ENCODE measurements at places on chromosomes 3 and 15. TPM values are rescaled to one million over a fixed set of nuclear protein-coding genes. Genes with fewer than 3 reads are reported as not detected.

GRCh38 chr3:177110895-177111294 is 86.4 kb downstream of the TBL1XR1 start:
- no peak for DNase-seq
- peaks cover 21% of the 10 kb centered on the region for H3K4me1 ChIP-seq
- no peaks in the 10 kb centered on the region for H3K27me3 ChIP-seq
- no peak overlapping the region for H3K4me3 ChIP-seq

- peaks cover 15% of the 10 kb centered on the region for H3K4me1 ChIP-seq
- H3K27me3 ChIP-seq: peaks cover 75% of the 10 kb centered on the region
- no peak overlapping the region for H3K4me3 ChIP-seq
- no peak for DNase-seq
Observed at GRCh38 chr15:89360294-89360971, 25.8 kb upstream of the POLG start.

GRCh38 chr3:113649174-113649845 is 47.1 kb downstream of the USF3 start:
- no peak overlapping the region for H3K27ac ChIP-seq
- no peaks in the 10 kb centered on the region for H3K36me3 ChIP-seq
- DNase-seq: no peak
- H3K4me3 ChIP-seq: no peak overlapping the region
- H3K27me3 ChIP-seq: no peaks in the 10 kb centered on the region

DNA sequence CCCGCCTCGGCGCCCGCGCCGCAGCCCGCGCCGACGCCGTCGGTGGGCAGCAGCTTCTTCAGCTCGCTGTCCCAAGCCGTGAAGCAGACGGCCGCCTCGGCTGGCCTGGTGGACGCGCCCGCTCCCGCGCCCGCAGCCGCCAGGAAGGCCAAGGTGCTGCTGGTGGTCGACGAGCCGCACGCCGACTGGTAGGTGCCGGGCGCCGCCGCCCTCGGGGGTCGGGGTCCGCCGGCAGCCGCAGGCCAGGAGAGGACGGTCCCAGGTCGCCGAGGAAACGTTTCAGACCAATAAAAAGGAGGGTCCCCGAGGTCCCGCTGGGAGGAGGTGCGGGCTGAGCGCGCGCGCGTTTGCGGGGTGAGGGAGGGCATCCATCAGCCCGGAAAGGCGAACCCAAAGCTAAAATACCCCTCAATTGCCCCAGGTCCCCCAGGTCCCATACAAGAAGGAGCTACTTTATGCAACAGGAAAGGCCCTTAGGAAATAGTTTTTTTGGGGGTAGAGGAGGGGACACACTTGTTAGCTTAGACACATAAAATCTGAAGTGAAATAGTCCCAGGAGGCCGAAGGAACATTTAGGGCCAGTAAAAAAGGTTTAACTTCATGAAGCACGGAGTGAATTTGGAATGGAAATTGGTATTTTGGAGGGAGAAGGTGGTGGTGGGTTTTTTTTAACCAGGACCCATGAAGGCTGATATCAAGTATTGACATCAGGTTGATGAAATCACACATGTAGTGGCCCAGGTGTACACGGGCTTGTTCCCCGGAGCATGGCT is 739 bp downstream of the SYN2 start:
- H3K4me3 ChIP-seq: peak overlapping the region; percentile 9
- H3K27me3 ChIP-seq: peaks cover 12% of the 10 kb centered on the region
- no peaks in the 10 kb centered on the region for H3K36me3 ChIP-seq
- H3K4me1 ChIP-seq: peaks cover 11% of the 10 kb centered on the region
- peak; percentile 82 for DNase-seq

GRCh38 chr3:140627756-140628155 is 50.1 kb upstream of the TRIM42 start:
- no peaks in the 10 kb centered on the region for H3K36me3 ChIP-seq
- H3K27ac ChIP-seq: no peak overlapping the region
- no peak overlapping the region for H3K4me3 ChIP-seq
- H3K4me1 ChIP-seq: no peaks in the 10 kb centered on the region
- no peaks in the 10 kb centered on the region for H3K27me3 ChIP-seq

DNA sequence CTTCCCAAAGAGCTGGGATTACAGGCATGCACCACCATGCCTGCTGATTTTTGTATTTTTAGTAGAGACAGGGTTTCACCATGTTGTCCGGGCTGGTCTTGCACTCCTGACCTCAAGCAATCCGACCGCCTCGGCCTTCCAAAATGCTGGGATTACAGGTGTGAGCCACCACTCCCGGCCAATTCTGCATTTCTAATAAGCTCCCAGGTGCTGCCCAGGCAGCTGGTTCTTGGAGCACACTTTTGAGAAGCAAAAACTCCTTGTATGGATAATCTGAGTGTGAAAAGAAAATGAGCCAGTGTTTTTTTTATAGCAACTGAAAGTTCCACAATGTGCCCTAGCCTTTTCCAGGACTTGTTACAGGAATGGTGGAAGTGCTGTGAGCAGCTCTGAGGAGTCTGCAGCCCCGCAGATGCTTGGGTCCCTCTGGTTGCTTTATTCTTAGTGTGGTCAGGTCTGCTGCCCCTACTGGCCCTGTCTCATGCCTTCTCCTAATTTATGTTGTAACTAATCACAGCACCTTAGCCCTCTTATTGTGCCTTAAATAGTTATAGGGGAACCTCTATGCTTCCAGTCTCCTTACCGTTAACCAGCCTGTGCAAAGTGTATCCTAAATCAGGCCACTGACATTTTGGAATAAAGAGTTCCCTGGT is 13.5 kb upstream of the KCNAB1 start:
- DNase-seq: no peak
- no peak overlapping the region for H3K4me3 ChIP-seq
- H3K27ac ChIP-seq: no peak overlapping the region
- no peaks in the 10 kb centered on the region for H3K27me3 ChIP-seq
- no peaks in the 10 kb centered on the region for H3K4me1 ChIP-seq

Gene C15orf62
- 1.1 TPM for total RNA-seq

Gene P2RY14
- 1.7 TPM for total RNA-seq

DNA sequence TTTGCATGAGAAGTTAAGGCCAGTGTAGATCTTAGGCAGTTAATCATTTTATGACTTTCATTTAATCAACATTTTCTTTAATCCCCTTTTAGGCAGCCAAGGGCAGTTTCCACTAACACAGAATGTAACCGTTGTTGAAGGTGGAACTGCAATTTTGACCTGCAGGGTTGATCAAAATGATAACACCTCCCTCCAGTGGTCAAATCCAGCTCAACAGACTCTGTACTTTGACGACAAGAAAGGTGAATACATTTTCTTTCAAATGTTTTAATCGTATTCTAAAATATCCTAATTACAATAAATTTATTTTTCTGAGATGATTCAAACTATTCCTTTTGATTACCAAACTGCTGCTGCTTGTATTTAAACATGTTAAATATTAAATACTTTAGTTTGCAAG is 843.2 kb downstream of the CADM2 start:
- H3K27ac ChIP-seq: no peak overlapping the region
- no peaks in the 10 kb centered on the region for H3K36me3 ChIP-seq
- H3K4me1 ChIP-seq: no peaks in the 10 kb centered on the region
- no peak overlapping the region for H3K4me3 ChIP-seq

Gene ACKR4
- 4.1 TPM for total RNA-seq

- no peaks in the 10 kb centered on the region for H3K36me3 ChIP-seq
- H3K27ac ChIP-seq: no peak overlapping the region
- H3K27me3 ChIP-seq: no peaks in the 10 kb centered on the region
- H3K4me1 ChIP-seq: peaks cover 14% of the 10 kb centered on the region
- DNase-seq: no peak
Observed at GRCh38 chr3:61252836-61253235, 1.6 kb upstream of the FHIT start.

DNA sequence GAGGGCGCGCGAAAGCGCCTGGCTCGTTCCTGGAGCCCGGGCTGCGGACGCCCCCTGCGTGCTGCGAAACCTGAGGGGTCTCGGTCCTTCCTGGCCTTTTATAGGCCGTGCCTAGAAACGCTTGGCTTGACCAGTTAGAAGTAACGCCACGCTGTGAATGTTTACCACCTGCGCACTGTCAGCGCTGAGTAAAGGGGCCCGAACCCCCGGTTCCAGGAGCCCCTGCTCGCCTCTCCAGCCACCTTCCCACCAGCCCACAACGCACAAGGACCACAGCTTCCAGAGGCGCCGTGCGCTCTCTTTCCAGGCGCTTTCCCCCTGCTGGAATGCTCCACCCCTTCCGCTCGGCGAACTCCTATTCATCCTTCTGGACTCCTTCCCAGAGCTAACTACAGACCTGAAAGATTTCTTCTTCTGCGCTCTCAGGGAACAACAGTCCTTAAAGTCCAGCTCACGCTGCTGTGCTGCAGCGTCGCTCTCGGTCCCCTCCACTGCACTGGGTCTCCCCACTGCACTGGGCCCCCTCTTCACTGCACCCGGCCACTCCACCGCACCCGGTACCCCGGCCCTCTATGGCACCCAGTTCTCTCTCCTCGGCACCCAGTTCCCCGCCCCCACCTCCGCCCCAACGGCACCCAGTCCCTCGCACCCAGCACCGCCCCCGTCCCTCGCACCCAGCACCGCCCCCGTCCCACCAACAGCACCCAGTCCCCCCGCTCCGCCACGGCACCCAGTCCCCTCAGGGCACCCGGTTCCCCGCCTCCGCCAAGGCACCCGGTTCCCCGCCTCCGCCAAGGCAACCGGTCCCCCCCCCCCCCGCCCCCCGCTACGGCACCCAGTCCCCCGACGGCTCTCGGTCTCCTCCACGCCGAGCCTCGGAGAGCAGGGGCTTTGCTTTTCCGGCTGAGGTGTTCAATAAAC is 69.8 kb downstream of the SQOR start:
- peaks cover 6% of the 10 kb centered on the region for H3K27me3 ChIP-seq
- peak overlapping the region; percentile 38 for H3K4me3 ChIP-seq
- DNase-seq: peak; percentile 23
- no peak overlapping the region for H3K27ac ChIP-seq

- H3K27me3 ChIP-seq: no peaks in the 10 kb centered on the region
- H3K27ac ChIP-seq: no peak overlapping the region
Observed at GRCh38 chr15:85312929-85313331, 67.5 kb upstream of the AKAP13 start.

DNA sequence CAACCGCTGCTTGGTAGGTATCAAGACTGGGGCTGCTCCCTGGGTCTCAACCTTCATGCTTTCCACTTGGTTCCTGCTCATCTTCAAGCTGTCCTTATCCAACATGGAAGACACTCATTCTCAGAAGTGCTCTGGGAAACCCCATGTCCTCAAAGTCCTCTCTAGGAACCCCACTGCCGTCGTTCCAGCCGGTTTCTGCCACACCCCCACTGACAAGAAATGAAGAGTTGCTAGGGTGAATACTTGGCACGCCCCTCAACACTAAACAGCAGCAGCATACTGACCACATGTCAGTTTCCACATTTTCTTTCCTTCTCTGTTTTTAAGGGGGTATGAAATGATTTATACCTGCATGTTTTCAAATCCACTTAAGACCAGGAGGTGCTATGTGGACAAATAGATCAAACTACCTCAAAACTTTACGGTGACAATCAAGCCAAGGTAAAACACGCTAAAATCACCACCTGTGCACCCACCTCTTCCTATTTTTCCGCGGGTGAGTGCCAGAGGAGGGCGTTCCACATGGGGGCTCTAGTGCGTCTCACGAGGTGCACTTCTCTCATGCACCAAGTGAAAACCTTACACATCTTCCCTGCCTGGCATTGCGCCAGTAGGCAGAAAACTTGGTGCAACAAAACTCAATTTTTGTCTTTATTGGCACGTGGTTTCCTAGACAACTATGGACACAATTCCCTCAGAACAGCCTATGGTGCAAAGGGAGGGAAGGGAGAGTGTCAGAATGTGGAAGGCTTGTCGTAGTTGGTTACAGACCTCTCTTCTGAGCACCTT is 125.1 kb downstream of the TJP1 start:
- H3K36me3 ChIP-seq: peaks cover 41% of the 10 kb centered on the region
- no peak for DNase-seq
- H3K27ac ChIP-seq: peak overlapping the region; percentile 8
- H3K4me3 ChIP-seq: no peak overlapping the region
- H3K4me1 ChIP-seq: no peaks in the 10 kb centered on the region
- H3K27me3 ChIP-seq: no peaks in the 10 kb centered on the region

DNA sequence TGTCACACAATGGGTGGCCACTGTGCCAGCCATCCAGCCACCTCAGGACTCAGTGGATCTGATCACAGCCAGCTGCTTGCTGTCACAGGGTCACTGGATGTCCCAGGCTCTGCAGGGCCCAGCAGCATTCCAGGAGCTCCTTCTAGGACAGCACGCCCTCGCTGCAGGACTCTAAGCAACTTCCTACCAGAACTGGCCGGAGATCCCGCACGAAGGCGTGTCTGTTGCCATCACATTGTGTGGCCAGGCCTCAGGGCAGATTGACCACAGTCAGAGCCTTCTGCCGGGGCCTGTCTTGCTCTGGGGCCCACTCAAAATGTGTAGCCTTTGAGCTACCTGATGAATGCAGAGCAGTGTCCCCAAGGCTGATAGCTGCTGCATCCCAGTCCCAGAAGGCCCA is 24.6 kb downstream of the DNAJB8 start:
- DNase-seq: no peak
- H3K4me3 ChIP-seq: no peak overlapping the region
- H3K4me1 ChIP-seq: no peaks in the 10 kb centered on the region
- no peaks in the 10 kb centered on the region for H3K27me3 ChIP-seq
- H3K36me3 ChIP-seq: no peaks in the 10 kb centered on the region

DNA sequence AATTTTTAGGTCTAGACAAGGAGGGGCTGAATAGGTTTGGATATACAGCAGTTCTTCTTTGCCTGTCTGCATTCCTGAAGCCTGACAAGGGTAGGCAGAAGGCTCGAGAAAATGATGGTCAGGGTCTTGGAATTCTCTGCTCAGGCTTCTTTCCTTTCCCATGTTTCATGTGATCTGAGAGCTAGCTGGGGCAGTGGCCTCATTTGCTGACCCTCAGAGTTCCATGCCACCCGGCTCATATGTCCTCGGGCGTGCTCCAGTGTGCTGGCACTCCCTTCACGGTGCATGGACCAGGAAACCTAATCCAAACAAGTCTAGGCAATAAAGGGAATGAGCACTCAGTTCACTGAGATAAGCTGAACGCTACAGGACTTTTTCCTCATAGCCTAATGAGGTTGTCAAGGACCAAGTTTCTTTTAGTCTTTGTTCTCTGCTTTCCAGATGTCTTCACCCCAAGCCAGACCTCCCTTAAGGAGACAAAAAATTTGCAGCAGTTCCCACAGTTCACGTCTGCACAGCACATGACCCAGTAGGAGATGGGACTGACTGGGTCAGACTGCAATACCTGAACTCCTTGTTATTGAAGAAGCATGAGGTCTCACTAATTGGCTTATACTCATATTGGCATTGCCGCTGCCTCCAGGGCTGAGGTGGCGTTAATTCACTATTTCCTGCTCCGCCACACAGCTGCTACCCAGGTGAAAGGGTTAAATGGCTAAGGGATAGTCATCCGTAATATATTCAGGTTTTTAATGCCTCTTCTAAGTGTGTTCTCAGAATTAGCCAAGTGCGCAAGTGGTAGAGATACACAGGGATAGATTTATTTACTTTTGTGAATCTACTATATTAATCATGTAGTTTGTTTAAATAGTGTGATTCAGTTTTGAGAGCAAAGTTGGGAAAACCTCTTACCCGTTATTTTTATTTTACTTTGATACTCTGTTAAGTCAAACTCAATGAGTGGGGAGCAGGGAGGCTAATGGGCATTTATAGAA is 15.3 kb upstream of the RTP4 start:
- no peak for DNase-seq
- H3K27ac ChIP-seq: no peak overlapping the region
- no peaks in the 10 kb centered on the region for H3K4me1 ChIP-seq
- no peak overlapping the region for H3K4me3 ChIP-seq
- H3K27me3 ChIP-seq: no peaks in the 10 kb centered on the region
- H3K36me3 ChIP-seq: no peaks in the 10 kb centered on the region

Data from upper lobe of left lung (tissue), 6 donors.